ENCODE measurements at places on chromosomes 5 and 9.

- no peak for DNase-seq
Measured at GRCh38 chr5:92659246-92659645, 921.8 kb downstream of the NR2F1-AS1 start.

DNA sequence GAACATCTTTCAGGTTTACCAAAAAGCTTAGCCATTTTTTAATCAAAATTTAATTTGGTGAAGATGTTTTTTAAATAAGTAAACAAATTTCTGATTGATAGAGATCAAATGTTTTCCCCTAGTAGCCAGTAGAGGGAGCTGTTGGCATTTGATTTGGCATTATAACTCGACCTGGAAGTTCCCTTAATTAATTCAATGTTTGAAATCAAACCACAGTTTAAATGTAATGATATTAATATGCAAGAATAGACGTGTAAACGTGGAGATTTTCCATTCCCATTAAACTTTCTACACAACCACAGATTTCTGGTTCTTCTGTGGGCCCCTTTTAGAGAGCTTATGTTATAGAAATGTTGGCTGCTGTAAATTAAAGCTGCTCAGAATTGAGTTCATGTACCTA lies 148.1 kb upstream of the MPDZ start:
- DNase-seq: peak; percentile 85

GRCh38 chr9:113548221-113549041 lies 84.9 kb downstream of the RGS3 start:
- peak; percentile 68 for DNase-seq

GRCh38 chr5:23730023-23730422 lies 222.6 kb downstream of the PRDM9 start:
- no peak for DNase-seq

DNA sequence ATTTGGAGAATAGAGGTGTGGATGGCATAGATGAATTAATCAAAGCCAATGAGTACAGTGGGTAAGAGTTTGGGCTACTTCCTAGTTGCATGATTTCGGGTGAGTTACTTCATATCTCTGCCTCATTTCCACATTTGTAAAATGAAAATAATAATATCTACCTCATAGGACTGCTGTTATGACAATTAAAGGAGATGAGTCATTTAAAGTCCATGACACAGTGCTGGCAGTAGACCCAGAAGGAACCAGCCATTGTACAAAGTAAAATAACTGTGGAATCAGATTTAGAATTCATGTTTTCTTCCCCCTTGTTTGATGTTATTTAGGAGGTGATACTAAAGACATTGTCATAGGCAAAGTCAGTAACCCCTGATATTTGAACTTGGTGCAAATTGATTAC lies 139.5 kb upstream of the SLC27A6 start:
- no peak for DNase-seq

DNA sequence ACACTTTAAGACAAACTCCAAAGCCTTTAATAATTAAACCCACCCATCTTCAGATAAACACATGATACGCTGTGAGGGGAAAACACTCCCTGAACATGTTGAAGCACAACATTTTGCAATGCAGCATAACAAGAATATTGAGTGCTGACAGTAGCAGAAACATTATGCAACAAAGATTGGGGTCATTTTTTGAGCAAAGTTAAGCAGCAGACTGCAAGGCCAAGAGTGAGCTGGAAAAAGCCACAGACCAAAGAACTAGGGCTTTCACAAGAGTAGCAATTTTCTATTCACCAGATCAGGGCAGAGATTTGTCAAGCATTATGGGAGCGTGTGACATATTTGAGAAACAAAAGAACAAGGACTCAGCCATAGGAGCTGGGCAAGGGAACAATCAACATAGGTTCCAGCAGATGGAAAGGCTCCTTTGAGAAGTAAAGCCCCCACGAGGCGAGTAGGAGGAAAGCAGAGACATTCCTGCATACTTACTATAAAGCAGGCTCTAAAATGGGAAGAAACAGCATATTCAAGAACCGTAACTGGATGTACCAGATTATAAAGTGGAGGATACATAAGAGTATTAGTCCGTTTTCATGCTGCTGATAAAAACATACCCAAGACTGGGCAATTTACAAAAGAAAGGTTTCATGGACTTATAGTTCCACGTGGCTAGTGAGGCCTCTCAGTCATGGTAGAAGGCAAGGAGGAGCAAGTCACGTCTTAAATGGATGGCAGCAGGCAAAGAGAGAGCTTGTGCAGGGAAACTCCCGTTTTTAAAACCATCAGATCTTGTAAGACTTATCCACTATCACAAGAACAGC lies 4.8 kb upstream of the TTC23L start:
- DNase-seq: peak; percentile 30

GRCh38 chr5:65186646-65187227 lies 295.0 kb downstream of the ADAMTS6 start:
- DNase-seq: no peak
